ENCODE measurements at places on chromosomes 4 and X. TPM values are rescaled to one million over a fixed set of nuclear protein-coding genes. Genes with fewer than 3 reads are reported as not detected.

GRXCR1 gene
- total RNA-seq: not detected

GPRASP2 gene
- total RNA-seq: 48.4 TPM

CORIN gene
- total RNA-seq: 1.4 TPM

RRAGB gene
- total RNA-seq: 28.4 TPM

GLRA3 gene
- not detected for total RNA-seq

USP53 gene
- 29.6 TPM for total RNA-seq

All from tongue (tissue), 3 donors.